Fibroblast of skin of back (primary cell): ENCODE measurements at places on chromosomes 13 and 19.

- peak; percentile 97 for DNase-seq
These were observed 39.4 kb downstream of the RFX2 start for GRCh38 chr19:6070720-6071485.

GRCh38 chr13:91355826-91356710, 8.6 kb downstream of the MIR17HG start:
- no peak for DNase-seq

GRCh38 chr19:41530761-41531301, 45.1 kb upstream of the CEACAM21 start:
- DNase-seq: peak; percentile 29

DNA sequence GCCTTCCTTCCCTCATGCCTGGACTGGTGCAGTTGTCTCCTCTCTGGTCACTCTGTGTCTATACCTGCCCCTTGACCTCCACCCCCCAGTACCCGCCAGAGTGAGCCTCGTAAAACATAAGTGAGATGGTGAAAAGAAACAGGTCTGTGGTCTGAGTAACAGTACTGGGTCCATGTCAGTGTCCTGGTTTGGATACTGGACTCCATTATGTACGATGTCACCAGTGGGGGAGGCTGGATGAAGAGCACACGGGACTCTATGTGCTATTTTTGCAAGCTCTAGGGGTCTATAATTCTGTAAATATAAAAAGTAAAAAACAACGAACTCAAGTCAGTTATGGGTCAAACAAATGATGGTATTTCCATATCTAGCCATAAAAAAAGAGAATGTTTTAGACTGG, 14.4 kb downstream of the MYBPC2 start:
- DNase-seq: no peak

DNA sequence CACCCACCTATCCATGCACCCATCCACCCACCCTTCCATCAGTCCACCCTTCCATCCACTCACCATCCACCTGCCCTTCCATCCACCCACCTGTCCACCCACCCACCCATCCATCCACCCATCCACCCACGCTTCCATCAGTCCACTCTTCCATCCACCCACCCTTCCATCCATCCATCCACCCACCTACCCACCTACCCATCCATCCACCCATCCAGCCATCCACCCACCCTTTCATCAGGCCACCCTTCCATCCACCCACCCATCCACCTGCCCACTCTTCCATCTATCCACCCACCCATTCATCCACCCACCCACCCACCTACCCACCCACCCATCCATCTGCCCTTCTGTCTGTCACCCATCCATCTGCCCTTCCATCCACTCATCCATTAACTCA, 17.0 kb downstream of the KLHL26 start:
- no peak for DNase-seq

DNA sequence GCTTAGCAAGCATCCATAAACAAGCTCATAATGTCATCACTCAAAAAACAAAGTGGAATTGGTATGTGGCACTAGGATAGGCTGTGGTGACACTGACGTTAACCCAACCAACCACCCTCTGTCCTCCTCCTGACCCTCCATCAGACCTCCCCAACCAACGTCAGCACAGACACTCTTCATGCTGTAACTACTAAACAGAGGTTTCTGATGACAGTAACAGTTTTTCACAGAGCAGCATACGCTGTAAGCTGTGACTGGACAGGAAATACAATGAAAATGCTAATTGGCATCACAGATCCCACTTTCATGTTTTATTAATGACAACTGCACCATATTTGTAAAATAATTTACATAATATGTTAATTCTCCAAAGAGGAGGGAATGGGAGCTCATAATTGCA, 238.0 kb downstream of the IRS2 start:
- DNase-seq: no peak

GRCh38 chr13:114025714-114026431, 52.0 kb upstream of the C13orf46 start:
- DNase-seq: peak; percentile 45

GRCh38 chr13:99690426-99691174, 189.3 kb downstream of the TM9SF2 start:
- DNase-seq: no peak

DNA sequence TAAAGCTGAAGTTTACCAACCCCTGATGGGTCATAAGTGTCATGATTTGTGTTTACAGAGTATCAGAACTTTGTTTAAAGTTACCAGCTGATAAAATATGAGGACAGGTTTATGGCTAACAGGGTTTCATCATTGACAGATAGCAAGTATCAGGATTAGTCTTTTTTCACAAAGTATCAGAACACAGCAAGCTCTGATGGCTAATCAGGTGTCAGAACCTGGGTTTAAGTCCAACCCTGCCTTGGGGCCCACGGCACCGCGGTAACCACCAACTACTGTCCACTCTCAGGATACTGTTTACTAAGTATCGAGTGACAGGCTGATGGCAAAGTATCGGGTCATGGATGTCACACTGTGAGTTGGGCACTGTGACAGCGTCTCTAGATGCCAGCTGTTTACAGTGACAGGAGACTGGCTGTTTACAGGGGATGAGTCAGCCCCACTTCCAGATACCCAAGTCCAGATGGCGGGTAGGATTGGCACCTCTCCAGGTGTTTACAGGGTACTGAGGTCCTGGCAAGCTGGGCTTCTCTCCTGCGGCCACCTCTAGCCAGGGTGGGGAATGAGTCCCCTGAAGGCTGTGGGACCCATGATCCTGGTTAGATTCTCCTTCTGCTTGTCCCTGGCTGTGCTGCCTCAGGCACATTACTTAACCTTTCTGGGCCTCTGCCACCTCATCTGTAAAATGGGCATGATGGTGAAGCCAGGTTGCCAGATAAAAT, 21.8 kb downstream of the ARRDC2 start:
- no peak for DNase-seq
